ENCODE measurements at places on chromosomes 1 and 21. TPM values are rescaled to one million over a fixed set of nuclear protein-coding genes. Genes with fewer than 3 reads are reported as not detected.
A peak's percentile ranks its signal among the peaks of the same experiment; 100 is the strongest.

DNA sequence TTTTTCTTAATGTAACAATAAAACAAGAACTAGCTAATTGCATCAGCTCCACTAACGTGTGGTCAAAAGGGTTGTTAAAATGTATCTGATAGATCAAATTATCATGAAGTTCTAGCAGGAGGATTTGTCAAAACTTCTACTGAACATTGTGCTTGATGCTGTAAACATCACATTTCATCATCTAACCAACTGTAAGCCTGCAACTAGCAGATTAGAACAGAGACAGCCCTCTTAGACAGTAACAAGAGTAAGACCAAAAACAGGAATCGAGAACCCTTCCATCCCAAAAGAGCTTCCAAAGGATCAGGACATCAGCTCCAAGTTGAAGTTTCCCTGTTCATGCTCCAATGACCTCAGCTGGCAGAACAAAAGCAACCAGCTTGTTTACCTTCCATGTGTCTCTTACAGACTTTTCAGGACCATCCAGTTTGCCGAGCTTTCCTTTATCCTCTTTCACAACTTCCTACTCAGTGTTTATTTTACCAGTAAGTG is 44.6 kb downstream of the NIBAN1 start:
- H3K27ac ChIP-seq, result peak overlapping the region; percentile 67
- H3K4me1 ChIP-seq, result peaks cover 42% of the 10 kb centered on the region
- H3K4me3 ChIP-seq, result peak overlapping the region; percentile 11
- H3K36me3 ChIP-seq, result no peaks in the 10 kb centered on the region

DNA sequence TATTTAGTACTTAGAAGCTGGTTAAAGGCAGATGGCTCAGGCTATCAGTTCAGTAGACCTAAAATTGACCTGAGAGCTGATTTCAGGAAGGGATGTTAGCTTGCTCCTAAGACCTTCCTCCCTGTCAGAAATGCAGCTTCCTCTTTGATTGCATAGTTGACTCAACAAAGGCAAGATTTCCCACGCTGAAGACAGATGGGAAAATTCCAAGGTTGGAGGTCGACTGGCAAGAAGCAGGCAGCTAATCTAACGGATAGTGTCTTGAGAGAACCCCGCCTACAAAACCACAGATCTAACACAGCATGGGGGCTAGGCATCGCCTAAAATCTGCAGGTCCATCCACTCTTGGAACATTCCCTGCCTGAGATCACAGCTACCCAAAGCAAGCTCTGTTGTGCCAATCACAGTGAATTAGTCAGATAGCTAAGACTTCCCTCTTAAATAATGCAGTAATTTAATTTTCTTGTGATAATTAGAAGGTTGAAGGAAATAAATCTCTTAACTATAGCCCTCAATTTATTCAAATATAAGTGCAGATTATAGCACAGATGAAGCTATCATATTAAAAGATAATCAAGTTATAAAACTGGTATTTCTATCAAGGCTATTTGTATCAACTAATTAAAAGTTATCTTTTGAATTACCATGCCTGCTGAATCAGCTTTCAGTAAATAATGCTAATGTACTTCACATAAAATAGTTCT is 357.8 kb upstream of the SGIP1 start:
- no peaks in the 10 kb centered on the region for H3K27me3 ChIP-seq
- H3K27ac ChIP-seq, result no peak overlapping the region
- no peaks in the 10 kb centered on the region for H3K36me3 ChIP-seq
- H3K4me3 ChIP-seq, result no peak overlapping the region

DNA sequence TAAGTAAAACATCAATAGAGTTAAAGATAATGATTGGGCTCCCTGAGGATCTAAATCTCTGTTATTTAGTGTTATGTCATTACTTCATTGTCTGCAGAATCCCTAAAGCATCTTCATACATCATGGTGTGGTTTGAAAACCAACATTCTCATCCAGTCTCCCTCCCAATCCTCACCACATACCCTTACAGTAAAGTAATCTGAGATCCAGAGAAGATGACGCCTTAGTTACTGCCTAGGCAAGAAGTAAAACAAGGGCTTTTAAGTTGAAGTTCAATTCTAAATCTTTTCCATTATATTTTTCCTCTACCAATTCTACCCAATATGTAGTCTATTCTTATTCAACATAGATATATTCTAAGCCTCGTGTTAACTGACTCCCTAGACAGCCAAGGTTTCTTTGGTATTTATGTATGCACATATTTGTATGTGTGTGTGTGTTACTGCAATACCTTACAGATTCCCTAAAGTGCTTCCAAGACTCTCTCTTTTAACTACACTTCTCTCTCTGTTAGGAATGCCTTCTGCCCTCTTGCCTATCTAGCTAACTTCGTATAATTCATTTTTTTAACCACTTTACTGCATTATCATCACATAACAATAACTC is 17.3 kb downstream of the DPH5 start:
- DNase-seq, result no peak
- H3K27me3 ChIP-seq, result no peaks in the 10 kb centered on the region
- no peaks in the 10 kb centered on the region for H3K36me3 ChIP-seq

GRCh38 chr1:154181944-154182343 is 10.0 kb downstream of the TPM3 start:
- no peak for DNase-seq
- H3K27ac ChIP-seq, result peak overlapping the region; percentile 97
- peak overlapping the region; percentile 75 for H3K4me3 ChIP-seq
- H3K27me3 ChIP-seq, result no peaks in the 10 kb centered on the region

- no peak for DNase-seq
- no peaks in the 10 kb centered on the region for H3K36me3 ChIP-seq
- no peaks in the 10 kb centered on the region for H3K27me3 ChIP-seq
- H3K27ac ChIP-seq, result no peak overlapping the region
- H3K4me3 ChIP-seq, result no peak overlapping the region
These were observed 165.5 kb upstream of the DUSP10 start for GRCh38 chr1:221907166-221907932.

GRCh38 chr1:11214698-11215380 is 25.7 kb downstream of the ANGPTL7 start:
- no peak overlapping the region for H3K4me3 ChIP-seq
- H3K27ac ChIP-seq, result no peak overlapping the region
- no peak for DNase-seq
- no peaks in the 10 kb centered on the region for H3K27me3 ChIP-seq
- H3K36me3 ChIP-seq, result peaks cover 24% of the 10 kb centered on the region
- H3K4me1 ChIP-seq, result no peaks in the 10 kb centered on the region

DNA sequence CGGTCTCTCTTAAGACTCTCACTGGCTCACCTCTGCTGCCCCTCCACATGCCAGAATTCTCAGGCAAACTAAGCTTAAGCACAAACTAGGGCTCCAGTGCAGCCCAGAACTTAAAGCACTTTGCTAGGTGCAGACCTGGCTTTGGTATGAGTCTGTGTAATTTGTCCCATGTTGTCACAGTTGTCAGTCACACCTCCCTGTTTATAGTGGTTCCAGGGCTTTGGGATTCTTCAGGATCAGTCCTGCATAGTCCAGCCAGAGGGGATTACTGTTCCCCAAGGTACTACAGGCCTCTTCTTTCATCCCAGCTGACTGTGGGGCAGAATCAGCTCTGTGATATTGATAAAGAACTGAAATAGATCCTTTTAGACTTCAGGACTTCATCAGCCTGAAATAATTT is 105.0 kb upstream of the UBE2U start:
- H3K4me3 ChIP-seq, result no peak overlapping the region
- no peak overlapping the region for H3K27ac ChIP-seq
- H3K36me3 ChIP-seq, result no peaks in the 10 kb centered on the region
- H3K4me1 ChIP-seq, result peaks cover 12% of the 10 kb centered on the region

GRCh38 chr21:39630191-39630591 is 17.5 kb downstream of the B3GALT5 start:
- H3K4me1 ChIP-seq, result peaks cover 5% of the 10 kb centered on the region
- peaks cover 35% of the 10 kb centered on the region for H3K27me3 ChIP-seq
- H3K4me3 ChIP-seq, result no peak overlapping the region
- DNase-seq, result no peak
- H3K27ac ChIP-seq, result no peak overlapping the region
- no peaks in the 10 kb centered on the region for H3K36me3 ChIP-seq

GRCh38 chr1:94725566-94725965 is 94.6 kb upstream of the SLC44A3 start:
- H3K4me3 ChIP-seq, result no peak overlapping the region
- H3K36me3 ChIP-seq, result no peaks in the 10 kb centered on the region
- DNase-seq, result no peak
- H3K27me3 ChIP-seq, result no peaks in the 10 kb centered on the region
- H3K4me1 ChIP-seq, result peaks cover 20% of the 10 kb centered on the region

DNA sequence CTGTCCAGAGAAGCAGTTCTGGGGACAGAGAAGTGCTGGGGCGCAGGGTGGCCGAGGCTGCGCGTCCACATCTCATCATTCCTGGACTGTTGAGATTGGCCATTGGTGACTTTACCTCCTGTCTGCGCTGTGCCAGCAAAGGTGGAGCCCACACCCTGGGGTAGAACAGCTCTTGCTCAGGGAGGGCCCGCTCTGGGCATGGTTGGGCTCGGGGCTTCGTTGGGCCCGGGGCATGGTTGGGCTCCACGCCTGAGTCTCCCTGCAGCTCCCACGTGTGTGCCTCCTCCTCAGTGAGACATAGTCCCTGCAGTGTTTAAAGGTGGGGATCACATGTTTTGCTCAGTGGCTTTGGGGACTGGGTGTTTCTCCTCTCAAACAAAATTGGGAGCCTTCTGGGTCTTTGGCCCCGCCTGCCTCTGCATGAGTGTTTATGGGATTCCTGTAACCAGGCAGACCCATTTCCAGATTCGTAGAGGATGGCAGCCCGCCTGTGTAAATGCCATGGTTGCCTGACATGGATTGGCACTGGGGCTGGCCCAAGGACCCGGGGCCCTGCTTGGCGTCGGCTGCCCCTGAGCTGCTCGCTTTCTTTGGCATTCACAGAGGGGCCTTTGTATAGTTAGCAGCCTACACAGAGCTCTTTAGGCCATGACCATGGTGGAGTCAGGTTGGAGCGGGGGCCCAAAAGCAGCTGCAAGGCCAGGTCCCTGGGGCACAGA is 104.6 kb downstream of the TLR5 start:
- H3K27me3 ChIP-seq, result no peaks in the 10 kb centered on the region
- no peaks in the 10 kb centered on the region for H3K36me3 ChIP-seq
- no peak overlapping the region for H3K27ac ChIP-seq
- H3K4me1 ChIP-seq, result peaks cover 29% of the 10 kb centered on the region
- DNase-seq, result no peak

The SOX13 gene
- total RNA-seq, result 21.2 TPM

The LCE6A gene
- not detected for total RNA-seq

The CHRNB2 gene
- 0.11 TPM for total RNA-seq

The PTGER3 gene
- total RNA-seq, result 0.42 TPM

The KCNJ6 gene
- total RNA-seq, result not detected

The PDZK1IP1 gene
- 334 TPM for total RNA-seq

The UBIAD1 gene
- 13.2 TPM for total RNA-seq
